ENCODE measurements at places on chromosomes 5 and 9.

DNA sequence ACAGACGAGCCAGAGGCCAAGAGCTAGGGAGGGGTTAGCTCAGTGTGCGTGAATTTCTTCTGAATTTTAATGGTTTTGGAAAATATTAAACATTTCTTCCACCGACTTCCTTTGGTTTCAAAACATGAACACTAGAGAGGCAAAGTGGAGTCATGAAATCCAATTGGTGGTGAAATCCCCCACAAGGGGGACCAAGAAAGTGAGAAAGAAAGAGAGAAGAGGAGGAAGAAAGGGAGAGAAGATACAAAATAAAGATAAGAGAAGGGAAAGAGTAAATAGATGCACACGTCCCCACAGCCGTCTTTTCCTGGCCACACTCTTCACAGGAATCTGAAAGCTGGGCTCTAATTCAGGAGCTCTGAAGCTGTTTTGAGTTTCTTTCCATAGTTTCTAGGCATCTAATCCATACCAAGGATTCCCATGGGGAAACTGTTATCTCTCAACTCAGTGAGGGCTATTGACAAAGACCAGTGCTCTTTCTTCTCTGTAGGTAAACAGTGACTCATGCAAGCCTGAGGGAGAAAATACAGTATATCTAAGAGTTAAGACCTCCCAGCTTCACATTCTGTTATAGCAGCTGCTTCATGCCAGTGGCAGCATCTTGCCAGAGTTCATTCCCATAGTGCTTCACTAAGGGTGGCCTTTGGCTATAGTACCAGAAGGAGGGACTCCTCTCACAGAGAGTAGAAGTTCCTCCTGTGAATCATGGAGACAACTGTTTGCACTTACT, 115.8 kb upstream of the LIFR start:
- DNase-seq: no peak

- no peak for DNase-seq
Measured at GRCh38 chr5:149829954-149830353, 99.8 kb downstream of the PPARGC1B start.

- no peak for DNase-seq
Measured at GRCh38 chr9:19369107-19369506, 10.9 kb downstream of the RPS6 start.

DNA sequence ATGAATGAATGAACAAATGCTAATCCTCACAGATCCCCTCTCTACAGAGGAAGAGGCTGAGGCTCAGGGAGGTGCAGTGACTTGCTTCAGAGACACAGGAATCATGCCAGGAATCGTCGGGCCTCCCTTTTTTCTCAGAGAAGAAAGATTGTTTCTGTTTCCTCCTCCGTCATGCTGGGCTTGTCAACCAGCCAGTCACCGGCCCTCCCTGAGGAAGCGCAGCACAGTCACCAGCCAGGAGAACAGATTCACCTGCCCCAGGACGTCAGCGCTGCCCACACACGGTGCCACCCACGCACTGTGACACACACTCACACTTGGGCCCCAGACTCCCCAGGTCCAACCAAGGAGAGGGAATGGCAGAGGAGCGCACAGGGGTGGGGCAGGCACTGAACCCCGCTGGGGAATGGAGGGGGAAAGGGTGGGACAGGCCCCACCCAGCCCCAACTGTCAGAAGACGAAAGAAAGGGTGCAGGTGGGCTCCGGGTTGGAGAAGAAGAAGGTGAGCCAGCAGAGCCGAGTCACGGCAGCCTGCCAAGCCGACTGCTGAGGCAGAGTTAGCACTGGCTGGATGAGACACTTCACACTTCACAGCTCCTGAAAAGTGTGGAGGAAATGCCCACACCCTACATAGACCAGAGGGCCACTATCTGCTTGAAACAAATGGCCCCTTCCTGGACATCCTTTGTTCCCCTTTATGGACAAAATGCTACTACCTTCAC, 13.8 kb upstream of the ERGIC1 start:
- DNase-seq: no peak

- no peak for DNase-seq
Measured at GRCh38 chr5:66788556-66788955, 192.4 kb downstream of the MAST4 start.

GRCh38 chr5:59095480-59095879, 512.6 kb downstream of the RAB3C start:
- no peak for DNase-seq

DNA sequence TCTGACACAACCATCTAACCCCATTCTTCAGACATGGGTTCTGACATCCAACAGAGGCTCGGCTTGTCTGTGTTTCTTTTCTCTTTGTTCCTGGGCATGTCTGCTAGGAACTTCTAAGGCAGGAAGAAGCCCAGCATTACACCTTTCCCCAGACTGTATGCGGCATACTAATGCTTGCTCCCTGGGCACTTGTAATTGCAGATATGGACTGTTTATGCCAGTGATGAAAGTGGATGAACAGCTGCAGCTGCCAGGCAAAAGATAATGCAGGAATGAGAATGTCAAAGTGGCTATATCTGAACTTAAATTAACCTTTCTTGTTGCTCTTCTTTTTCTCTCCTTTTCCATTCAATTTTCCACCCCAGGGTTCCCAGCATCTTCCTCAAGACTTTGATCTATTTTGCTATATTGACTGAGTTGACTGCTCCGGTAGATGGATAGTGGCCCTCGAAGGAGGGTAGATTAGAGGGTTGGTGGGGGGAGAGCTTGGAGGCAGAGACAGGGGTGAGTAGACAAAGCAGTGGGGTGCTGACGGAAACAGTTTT, 344.4 kb downstream of the MAN2A1 start:
- no peak for DNase-seq

- DNase-seq: no peak
Measured at GRCh38 chr5:168989731-168990505, 311.0 kb downstream of the SLIT3 start.

GRCh38 chr5:87572090-87572489, 159.4 kb upstream of the CCNH start:
- DNase-seq: no peak

- DNase-seq: no peak
Measured at GRCh38 chr9:32881948-32882347, 98.6 kb downstream of the TMEM215 start.

GRCh38 chr5:157543825-157544622, 31.6 kb downstream of the ADAM19 start:
- peak; percentile 17 for DNase-seq

GRCh38 chr5:119367502-119368237, 11.9 kb downstream of the TNFAIP8 start:
- DNase-seq: no peak

- DNase-seq: no peak
Measured at GRCh38 chr5:112691339-112691680, 46.4 kb upstream of the APC start.

DNA sequence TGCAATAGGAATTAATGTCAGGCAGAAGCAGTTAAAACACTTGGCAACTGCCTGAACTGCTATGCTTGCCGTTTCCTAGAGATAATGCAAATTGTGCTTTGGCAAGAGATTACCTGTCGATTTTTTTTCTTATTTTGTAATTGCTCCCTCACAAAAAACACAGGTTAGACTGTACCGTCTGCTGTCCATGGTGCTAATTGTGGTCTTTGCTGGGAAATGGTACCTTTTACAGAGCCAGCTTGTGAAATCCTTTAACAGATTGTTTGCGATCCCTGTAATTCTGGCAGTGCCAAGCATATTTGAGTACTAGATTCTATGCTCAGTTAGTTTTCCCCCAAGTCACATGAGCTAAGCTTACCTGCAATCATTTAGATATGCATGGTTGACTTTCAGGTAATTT, 2125.8 kb upstream of the WWC1 start:
- DNase-seq: peak; percentile 19

- DNase-seq: no peak
Measured at GRCh38 chr5:11540112-11540511, 364.1 kb downstream of the CTNND2 start.

DNA sequence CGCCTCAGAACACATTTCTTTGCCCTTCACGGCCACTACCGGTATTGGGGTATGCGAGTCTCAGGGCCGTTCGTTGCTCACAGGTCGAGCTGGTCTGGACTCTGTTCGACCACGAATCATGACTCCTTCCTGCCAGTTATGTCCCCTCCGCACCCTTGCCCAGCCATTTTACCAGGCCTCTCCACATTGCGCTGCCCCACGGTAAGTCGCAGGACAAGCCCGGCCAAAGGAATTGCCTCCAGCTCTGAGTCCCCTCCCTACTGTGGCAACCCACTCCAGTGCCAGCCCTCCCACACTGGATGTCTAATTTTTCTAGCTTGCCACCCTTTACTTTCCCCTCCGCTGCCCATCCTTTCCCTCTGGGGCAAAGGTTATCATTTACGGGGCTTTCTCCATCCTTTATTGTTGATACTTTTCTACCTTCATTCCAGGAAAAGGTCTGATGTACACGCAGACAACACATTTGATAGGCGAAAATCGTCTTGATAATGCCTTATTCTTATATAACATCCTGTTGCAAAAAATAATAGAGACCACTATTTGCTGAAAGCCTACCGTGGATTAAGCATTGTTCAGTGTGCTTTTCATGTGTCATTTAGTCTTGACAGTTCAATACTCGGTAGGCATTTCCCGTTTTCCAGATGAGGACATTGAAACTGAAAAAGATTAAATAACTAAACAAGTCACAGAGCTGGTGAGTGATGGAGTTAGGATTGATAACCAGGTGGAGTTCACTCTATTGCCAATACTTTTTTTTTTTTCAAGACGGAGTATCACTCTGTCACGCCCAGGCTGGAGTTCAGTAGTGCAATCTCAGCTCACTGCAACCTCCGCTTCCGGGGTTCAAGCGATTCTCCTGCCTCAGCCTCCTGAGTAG, 958 bp upstream of the HSPA5 start:
- DNase-seq: no peak

DNA sequence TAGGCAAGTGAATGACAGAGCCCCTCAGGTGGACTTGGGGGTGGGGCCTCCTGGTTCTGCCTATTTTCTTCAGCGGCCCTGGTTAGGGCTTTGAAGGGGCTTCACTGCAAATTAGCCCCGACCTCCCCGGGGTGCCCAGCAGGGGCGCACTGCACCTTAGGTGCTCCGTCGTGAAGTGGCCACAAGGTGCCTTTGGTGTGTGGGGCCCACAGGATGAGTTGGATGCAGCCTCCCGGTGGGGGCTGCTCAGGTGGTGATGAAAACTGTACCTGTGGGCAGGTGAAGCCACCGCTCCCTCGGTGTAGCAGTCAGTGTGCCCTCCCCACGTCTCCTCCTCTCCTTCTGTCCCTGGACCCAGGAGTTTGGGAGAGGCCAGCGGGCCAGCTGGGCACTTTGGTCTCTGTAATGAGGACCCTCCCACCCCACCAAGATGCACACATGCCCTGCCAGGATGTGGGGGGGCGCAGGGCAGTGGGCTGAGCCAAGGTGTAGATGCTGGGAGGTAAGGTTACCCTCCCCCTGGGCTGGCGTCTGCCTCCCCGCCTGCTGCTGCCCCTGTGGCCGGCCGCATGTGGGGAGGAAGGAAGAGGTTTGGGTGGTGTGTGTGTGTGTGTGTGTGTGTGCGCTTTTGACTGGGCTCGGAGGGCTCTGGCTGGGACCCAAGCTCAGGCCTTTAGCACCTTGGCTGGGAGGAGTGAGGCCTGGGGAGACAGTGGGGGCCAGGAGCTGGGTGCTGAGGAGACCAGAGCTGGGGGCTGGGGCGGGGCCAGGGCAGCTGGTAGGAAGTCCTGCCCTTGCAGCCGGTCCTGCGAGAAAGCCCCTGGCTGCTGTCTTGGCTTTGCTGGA, 55.6 kb downstream of the RXRA start:
- no peak for DNase-seq

DNA sequence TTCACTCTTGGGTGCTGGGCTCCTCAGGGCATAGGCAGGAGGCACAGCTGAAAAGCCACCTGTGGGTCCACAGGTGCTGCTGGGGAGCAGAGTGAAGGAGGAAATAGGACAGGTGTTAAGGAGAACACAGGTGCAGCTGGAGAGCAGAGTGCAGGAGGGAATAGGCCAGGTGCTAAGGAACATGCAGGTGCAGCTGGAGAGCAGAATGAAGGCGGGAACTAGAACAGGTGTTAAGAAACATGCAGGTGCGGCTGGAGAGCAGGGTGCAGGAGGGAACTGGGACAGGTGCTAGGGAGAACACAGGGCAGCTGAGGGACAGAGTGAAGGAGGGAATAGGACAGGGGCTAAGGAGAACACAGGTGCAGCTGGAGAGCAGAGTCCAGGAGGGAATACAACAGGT, 43.8 kb upstream of the PLEKHG4B start:
- no peak for DNase-seq

DNA sequence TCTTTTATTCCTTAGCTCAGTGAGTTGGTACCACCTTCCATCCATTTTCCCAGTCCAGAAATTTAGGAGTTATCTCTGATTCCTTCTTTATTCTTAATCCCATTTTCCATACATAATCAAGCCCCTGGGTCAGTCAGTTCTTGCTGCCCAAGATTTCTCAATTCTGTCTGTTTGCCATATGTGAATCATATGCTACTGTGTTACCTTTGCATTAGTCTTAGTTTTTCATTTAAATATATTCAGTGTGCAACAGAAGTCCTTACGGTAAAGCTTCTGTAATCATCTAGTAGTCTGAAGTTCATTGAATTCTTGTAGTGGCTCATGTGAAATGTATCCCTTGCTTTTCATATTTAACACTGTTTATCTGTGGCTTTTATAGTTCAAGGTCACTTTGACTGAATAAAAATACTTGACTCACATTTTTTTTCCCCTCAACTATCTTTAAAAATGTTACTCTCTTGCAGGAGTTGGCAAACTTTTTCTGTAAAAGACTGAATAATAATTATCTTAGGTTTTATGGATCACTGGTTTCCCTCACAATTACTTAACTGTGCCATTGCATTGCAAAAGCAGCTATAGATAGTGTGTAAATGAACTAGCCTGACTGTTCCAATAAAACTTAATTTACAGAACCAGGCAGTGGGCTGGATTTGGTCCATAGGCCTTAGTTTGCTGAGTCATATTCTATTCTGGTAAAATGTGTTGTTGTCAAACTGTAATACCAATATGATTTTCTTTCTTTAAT, 6.9 kb downstream of the KIAA1958 start:
- DNase-seq: no peak

- DNase-seq: no peak
Measured at GRCh38 chr9:93670208-93671019, 94.0 kb downstream of the PHF2 start.

- DNase-seq: no peak
Measured at GRCh38 chr9:103680581-103680980, 413.5 kb upstream of the SMC2 start.

DNA sequence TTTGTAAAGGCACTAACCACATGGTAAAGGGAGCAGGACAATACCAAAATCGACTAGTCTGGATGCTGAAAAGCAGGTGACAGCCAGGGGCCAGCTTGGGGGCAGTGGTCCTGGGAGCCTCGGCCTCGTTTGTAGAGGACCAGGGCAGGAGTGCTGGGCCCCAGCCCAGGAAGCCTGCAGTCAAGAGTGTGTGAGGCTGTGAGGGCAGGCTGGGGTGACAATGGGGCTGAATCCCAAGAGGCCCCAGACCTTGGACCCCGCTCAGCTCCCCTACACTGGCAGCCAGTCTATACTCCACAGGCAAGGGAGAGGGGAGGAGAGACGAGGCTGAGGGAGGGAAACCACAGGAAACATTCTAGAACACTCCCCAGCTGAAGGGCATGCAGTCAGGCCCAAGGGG, 2.6 kb upstream of the INPP5E start:
- no peak for DNase-seq

GRCh38 chr5:130216286-130216685, 312.0 kb downstream of the CHSY3 start:
- DNase-seq: no peak

Measured in NCI-H1417 (cell line).